ENCODE measurements at places on chromosomes 3 and 15.

- DNase-seq = no peak
These were observed 10.2 kb downstream of the MRPS22 start for GRCh38 chr3:139353920-139354556.

DNA sequence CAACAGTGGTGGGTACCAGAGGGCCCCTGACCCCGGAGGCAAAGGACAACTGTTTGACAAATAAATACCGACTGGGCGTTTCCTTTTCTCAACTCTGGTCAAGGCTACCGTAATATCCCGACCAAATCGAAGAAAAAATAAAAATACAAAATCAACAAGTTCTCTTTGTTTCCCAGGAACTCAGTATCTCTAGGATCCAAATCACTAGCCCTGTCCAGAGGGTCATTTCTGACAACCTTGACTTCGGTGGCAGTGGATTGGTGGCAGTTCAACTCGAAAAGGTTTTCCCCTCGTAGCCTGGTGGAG lies 456 bp upstream of the DGKG start:
- no peak for DNase-seq

- no peak for DNase-seq
These were observed 41.5 kb downstream of the IDH2 start for GRCh38 chr15:90060797-90061196.

- no peak for DNase-seq
These were observed 65.7 kb upstream of the ALDH1L1 start for GRCh38 chr3:126245811-126246727.

- no peak for DNase-seq
These were observed 61.3 kb downstream of the HERC2 start for GRCh38 chr15:28260722-28261121.

GRCh38 chr15:40844696-40845030 lies 815 bp downstream of the SPINT1 start:
- no peak for DNase-seq
